ENCODE measurements at places on chromosomes 1 and 21. TPM values are rescaled to one million over a fixed set of nuclear protein-coding genes. Genes with fewer than 3 reads are reported as not detected.

TUT4 gene
- 127 TPM for total RNA-seq

LGR6 gene
- not detected for total RNA-seq

- DNase-seq: no peak
These were observed 3.4 kb downstream of the NLRP3 start for GRCh38 chr1:247419336-247419735.

GRCh38 chr1:58898739-58899586 lies 115.1 kb upstream of the JUN start:
- no peak for DNase-seq

FCGR2B gene
- total RNA-seq: 50.9 TPM

- DNase-seq: no peak
These were observed 72.3 kb upstream of the CAMK1G start for GRCh38 chr1:209511169-209511568.

GRCh38 chr1:228944935-228945371 lies 209.7 kb downstream of the RHOU start:
- no peak for DNase-seq

LUZP1 gene
- total RNA-seq: 17.7 TPM

DNA sequence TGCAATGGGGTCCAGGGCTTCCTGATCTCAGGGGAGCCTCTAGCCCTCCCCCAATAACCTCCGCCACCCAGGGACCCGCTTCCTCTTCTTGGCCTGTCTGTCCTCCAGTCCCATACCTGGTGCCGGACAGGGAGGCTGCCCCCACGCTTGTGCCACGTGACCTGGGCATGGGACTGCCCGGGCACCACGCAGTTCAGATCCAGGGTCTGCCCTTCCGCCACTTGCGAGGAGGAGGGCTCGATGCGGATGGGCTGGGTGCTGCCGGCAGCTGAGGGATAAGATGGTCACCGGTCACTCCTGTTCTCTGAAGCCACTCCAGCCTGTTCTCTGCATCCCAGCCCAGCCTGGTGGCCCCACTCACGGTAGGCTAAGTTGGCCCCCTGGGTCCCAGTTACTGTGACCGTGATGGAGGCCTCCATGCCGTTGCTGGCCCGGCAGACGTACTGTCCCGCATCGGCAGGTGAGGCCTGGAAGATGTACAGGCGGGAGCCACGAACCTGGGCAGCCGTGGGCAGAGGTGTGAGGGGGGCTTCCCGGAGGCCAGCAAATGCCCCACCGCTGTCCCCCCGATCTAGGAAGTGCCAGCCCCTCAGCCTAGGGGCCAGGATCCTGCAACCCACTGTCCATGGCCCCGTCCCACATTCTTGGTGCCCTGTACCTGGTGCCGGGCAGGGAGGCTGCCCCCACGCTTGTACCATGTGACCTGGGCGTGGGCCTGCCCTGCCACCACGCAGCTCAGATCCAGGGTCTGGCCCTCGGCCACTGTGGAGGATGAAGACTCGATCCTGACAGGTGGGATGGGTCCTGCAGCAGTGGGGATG lies 39.6 kb downstream of the LDLRAD2 start:
- DNase-seq: no peak

- no peak for DNase-seq
These were observed 81.0 kb downstream of the NOTCH2 start for GRCh38 chr1:119988306-119989062.

PATJ gene
- total RNA-seq: 25.8 TPM

- DNase-seq: no peak
These were observed 16.0 kb downstream of the CLSPN start for GRCh38 chr1:35753626-35754260.

- DNase-seq: peak; percentile 96
These were observed 17.8 kb downstream of the SLFNL1 start for GRCh38 chr1:41003640-41004220.

DNA sequence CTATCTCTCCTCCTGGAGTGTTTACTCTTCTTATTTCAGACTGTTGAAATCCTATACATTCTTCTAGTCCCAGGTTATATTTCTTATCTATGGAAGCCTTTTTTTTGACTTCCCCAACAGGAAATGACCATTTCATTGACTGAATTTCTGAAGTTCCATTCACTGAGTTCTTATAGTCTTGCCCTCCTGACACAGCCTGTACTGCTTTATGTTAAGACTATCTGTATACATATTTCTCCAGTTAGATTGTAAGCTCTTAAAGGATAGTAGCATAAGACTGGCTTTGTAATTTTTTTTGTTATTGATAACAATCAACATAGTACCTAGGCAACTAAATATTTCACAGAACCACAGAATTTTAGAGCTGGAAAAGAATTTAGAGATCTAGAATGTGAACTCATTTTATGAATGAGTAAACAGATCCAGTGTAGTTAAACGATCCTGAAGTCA lies 14.9 kb upstream of the MACF1 start:
- DNase-seq: no peak

LYPD8 gene
- not detected for total RNA-seq

DAB1 gene
- total RNA-seq: 8.3 TPM

GSTM1 gene
- not detected for total RNA-seq

- no peak for DNase-seq
These were observed 49.5 kb downstream of the SCMH1 start for GRCh38 chr1:41192456-41193178.

RER1 gene
- total RNA-seq: 56.4 TPM

GRCh38 chr1:148383966-148384365 lies 99.1 kb downstream of the PPIAL4G start:
- DNase-seq: no peak

CA14 gene
- total RNA-seq: 2.3 TPM

GRCh38 chr1:94286864-94287437 lies 49.6 kb upstream of the ARHGAP29 start:
- DNase-seq: no peak

DNA sequence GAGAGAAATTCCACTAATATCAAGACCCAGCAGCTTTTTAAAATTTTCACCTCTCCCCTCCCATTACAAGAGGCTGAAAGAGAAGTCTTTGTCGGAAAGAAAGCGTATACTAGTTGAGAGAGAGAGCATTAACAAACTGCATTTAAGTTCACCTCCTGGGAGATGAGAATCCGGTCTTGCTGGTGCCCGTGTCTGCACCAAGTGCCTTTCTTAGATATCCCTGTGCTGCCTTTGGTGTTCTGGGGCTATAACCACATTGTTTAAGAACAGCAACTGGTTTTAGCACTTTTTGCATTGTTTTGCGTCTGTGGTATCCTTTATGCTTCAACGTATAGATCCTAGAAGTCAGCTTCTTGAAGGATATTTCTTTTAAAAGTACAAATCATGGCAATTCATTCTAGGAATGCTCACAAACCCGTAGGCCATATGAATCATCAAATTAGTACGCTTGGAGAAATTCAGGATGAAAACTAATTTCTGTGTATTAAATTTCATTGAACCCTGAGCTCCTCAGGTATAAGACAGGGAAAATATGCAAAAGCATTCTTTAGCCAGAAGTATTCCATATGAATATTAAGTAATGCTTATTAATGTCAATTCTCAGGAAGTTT lies 3.4 kb upstream of the RPE65 start:
- no peak for DNase-seq

KCND3 gene
- 6.9 TPM for total RNA-seq

DNA sequence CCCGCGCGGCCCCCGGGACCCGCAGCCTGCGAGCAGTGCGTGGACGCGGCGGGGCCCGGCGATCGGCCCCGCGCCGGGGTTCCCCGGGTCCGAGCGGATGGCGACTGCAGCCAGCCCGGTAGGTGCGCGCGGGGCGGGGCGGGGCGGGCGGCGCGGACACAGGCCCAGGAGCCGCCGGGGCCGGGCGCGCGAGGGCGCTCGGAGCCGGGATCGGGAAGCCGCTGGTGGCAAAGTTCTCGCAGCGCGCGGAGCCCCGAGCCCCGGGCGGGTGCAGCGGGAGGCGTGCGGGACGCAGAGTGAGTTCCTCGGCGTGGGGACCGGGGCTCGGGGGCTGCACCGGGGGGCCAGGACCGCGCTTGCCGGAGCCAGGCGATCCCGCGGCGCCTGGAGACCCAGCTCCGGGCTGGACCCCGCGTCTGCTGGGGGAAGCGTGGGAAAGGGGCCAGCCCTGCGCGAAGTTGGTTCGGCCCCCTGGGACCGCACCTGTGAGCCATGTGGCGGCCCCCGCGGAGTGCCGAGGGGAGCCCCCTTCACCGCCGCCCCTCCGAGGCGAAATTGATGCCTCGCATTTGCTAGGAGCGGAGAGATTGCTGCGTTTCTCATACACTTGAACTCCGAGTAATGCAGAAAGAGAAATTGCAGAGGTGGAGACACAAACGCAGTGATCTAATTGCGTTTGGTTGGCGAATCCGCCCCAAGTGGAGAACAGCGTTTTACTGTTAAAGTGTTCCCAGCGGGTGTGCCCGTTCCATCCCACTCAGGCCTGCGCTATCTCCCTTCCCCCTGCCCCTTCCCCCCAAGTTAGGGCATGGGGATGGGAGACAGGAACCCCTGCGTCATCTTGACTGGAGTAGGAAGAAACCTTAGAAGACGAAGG lies 228.9 kb upstream of the TMEM51 start:
- no peak for DNase-seq

DNA sequence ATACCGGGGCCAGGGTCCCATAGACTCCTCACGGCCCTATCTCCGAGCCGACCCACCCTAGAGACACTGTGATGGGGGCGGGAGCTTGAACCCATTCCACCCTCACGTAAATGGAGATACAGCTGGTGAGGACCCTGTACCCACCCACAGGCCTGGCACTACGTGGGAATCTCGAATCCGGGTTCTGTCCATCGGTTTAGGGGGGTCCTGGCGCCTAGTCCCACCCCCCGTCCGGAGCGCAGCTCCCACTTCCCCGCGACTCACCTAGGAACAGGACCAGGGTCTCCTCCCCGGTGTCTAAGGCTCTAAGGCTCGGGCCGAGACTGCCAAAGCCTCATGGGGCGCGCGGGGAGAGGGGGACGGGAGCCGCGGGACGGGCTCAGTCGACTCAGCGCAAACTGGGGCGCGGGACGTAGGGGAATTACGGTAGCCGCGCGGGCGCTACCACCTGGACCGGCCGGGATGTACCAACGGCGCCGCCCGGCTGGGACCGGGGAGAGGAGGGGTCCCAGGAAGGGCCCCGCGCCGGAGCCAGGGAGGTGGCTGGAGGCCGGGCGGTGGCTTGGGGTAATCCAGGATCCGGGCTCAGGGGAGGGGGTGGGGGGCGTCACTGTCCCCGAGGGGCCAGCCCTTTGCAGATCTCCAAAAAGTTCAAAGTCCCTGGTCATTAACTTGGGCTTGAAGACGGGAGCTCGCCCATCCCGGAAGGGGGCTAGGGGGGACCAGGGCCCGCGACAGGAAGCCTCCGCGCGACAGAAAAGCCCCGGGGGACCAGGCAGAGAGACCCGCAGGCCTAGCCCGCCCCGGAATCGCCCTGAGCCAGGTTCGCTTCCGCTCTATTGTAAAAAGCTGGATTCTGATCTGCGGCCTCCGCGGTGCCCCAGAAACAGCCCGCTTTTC lies 1.0 kb downstream of the PLEKHG5 start:
- no peak for DNase-seq

TNFSF4 gene
- total RNA-seq: 1.4 TPM

DNA sequence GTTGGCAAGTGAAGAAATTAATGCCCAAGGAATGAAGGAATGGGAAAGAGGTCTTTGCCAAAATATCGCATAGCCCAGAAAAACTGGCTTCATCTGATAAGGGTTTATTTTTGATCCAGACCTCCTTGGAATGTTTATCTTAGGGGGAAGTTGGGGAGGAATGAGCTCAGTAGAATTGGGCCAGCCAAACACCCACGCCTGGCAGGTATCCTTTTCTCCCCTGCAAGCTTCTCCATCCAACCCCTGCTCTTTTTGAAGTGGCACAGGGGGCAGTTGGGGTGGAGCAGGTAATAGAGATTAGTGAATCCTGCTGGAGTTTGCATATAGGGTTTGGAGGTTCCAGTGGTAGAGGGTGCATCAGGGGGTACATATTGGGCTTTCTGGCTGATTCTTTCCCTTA lies 21.1 kb downstream of the INTS3 start:
- DNase-seq: no peak

RHD gene
- total RNA-seq: not detected

DNA sequence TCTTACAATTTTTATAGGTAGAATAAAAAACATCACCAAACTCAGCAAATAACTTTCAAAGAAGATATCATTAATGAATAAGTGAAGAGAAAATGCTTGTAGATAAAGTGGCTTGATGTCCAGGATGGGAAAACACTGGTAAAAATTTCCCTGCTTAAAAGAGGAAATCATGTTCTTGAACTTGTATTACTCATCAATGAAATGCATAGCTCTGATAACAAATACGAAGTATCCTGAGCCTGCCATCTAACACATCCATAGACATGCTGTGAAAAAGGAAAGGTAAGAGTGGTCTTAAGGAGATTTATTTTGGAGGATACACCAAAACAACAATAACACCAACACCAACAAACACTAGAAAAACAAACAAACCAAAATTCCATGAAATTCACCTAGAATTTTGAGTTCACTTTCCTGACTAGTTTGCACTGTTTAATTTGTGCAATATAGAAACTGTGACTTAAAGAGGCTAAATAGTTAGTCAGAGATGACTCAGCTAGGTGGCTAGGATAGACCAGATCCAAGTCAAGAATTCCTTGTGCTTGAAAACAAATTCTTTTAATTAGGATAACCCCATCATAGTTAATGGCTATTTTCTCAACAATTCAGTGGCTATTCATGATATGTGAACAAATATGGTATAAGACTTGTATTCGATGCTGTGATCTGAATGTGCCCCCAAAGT lies 179.8 kb upstream of the KCNK2 start:
- DNase-seq: no peak

DNA sequence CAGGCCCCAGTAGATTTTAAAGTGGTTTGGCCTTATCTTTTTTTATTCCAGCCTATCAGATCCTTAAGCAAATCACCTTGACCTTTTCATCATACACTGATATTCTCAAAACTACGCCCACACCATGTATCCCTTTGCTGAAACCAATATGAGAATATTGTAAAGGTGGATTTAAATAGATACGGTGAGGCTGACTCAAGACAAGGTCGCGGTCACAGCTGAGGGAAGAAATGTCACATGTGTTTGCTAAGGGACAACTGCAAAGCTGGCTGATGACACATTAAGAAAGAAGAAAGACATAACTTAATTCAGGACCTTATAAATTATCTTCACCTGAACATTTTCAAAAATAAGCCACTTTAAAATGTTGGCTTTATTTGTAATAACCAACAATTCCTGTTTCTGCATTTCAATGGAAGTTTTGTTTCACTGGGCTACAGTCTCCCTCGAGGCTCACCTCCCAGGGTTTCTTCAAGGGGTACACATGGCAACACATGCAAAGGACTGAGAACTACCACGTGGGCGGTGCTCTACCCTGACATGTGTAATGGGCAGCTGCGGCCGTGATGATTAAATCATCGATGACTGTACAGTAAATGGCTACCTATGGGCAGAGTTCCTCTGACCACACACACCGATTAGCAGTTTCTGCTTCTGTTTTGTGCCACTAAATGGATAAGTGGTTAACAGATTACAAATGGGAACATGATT lies 189.5 kb downstream of the SIPA1L2 start:
- DNase-seq: no peak

ZMYND12 gene
- total RNA-seq: 1.3 TPM

NBPF10 gene
- 3.3 TPM for total RNA-seq

DMBX1 gene
- not detected for total RNA-seq

GRCh38 chr1:221069178-221069903 lies 190.1 kb downstream of the HLX start:
- no peak for DNase-seq

Measured in tibial nerve (tissue), 4 donors.